ENCODE measurements at places on chromosomes 7 and 10. TPM values are rescaled to one million over a fixed set of nuclear protein-coding genes. Genes with fewer than 3 reads are reported as not detected.

DNA sequence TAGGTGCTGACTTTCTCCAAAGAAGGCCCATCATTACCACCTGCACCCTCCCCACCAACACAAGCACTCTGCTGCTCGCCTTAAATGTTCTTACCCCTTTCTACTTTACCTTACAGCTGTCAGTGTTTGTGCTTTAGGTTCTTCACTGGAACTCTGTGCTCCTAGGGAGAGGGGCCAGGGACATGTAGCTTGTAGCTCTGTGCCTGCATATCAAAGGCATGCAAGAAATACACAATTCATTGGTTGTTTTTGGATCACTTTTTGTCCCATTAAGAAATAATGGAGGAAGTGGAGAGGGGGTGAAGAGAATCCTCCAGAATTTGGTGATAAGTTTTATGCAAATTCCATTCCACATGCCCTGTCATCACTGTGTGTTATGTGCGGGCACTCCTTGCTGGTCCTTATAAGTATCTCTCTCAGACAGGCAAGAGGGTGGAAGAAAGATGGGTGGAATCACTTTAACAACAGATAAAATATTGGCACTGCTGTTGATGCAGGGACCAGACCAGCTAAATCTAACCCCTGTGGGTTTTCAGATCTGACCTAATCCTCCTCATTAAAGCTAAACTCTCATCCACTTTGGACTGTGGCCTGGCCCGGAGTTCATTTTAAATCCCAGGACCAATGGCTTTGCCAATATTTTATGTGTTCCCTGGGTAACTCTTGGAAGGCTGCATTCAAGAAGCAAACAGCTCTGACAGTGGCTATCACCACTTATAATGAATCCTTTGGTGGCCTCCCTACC lies 375.8 kb upstream of the NFE2L3 start:
- no peak overlapping the region for H3K27ac ChIP-seq
- H3K4me1 ChIP-seq: no peaks in the 10 kb centered on the region
- DNase-seq: no peak
- no peaks in the 10 kb centered on the region for H3K27me3 ChIP-seq
- H3K4me3 ChIP-seq: no peak overlapping the region
- H3K36me3 ChIP-seq: no peaks in the 10 kb centered on the region

The C10orf53 gene
- total RNA-seq: not detected

The FOXI2 gene
- total RNA-seq: not detected

- no peaks in the 10 kb centered on the region for H3K27me3 ChIP-seq
- H3K27ac ChIP-seq: no peak overlapping the region
- H3K4me1 ChIP-seq: no peaks in the 10 kb centered on the region
These were observed 53.4 kb downstream of the WNT2 start for GRCh38 chr7:117269417-117269816.

GRCh38 chr10:79391231-79392019 lies 44.2 kb downstream of the PPIF start:
- DNase-seq: no peak
- no peaks in the 10 kb centered on the region for H3K4me1 ChIP-seq
- H3K4me3 ChIP-seq: no peak overlapping the region
- H3K27ac ChIP-seq: peak overlapping the region; percentile 61
- no peaks in the 10 kb centered on the region for H3K36me3 ChIP-seq
- H3K27me3 ChIP-seq: no peaks in the 10 kb centered on the region

The LIPN gene
- total RNA-seq: not detected

GRCh38 chr10:81874875-81875466 lies at the start of gene NRG3:
Gene NRG3, plus strand, starts transcription at chr10:81875194.
- no peaks in the 10 kb centered on the region for H3K36me3 ChIP-seq
- H3K27me3 ChIP-seq: no peaks in the 10 kb centered on the region
- no peak within 1 kb of the TSS for H3K27ac ChIP-seq

GRCh38 chr7:35025369-35025870 lies 11.9 kb downstream of the DPY19L1 start:
- H3K4me1 ChIP-seq: no peaks in the 10 kb centered on the region
- no peaks in the 10 kb centered on the region for H3K36me3 ChIP-seq
- DNase-seq: no peak
- no peak overlapping the region for H3K27ac ChIP-seq

The WNT8B gene
- not detected for total RNA-seq

- H3K4me3 ChIP-seq: no peak overlapping the region
- DNase-seq: no peak
- no peaks in the 10 kb centered on the region for H3K36me3 ChIP-seq
- H3K4me1 ChIP-seq: no peaks in the 10 kb centered on the region
- H3K27ac ChIP-seq: no peak overlapping the region
These were observed 131.4 kb upstream of the ODAD2 start for GRCh38 chr10:28130267-28130666.

The PSMA2 gene
- total RNA-seq: 176 TPM

All from CD8-positive, alpha-beta memory T cell (primary cell).